ENCODE measurements at places on chromosomes 11 and 22. TPM values are rescaled to one million over a fixed set of nuclear protein-coding genes. Genes with fewer than 3 reads are reported as not detected.

Gene TRIM49D1
- not detected for total RNA-seq

Gene CDKN1C
- 0.15 TPM for total RNA-seq

Gene OTOG
- total RNA-seq, result not detected

Gene MISFA
- 1.6 TPM for total RNA-seq

Gene NXPE2
- not detected for total RNA-seq

Gene OR6T1
- total RNA-seq, result not detected

Gene PES1
- 85.2 TPM for total RNA-seq

Gene C11orf42
- total RNA-seq, result not detected

Gene PRRG4
- not detected for total RNA-seq

Gene APOA1
- not detected for total RNA-seq

Gene AAMDC
- 44.4 TPM for total RNA-seq

Gene OR10G8
- total RNA-seq, result not detected

Gene NAALADL1
- total RNA-seq, result not detected

Gene HBG1
- not detected for total RNA-seq

Gene OR5T2
- total RNA-seq, result not detected

Gene CHST1
- total RNA-seq, result not detected

Gene TEAD1
- 221 TPM for total RNA-seq

Gene SLC22A6
- total RNA-seq, result not detected

Gene OR52K2
- not detected for total RNA-seq

Gene MRGPRX3
- not detected for total RNA-seq

Gene ZP1
- not detected for total RNA-seq

Gene ALDH3B2
- not detected for total RNA-seq

Gene SSH3
- total RNA-seq, result 21.4 TPM

Gene MS4A14
- total RNA-seq, result not detected

Gene LGR4
- 19.7 TPM for total RNA-seq

Gene USH1C
- total RNA-seq, result not detected

Gene WT1
- total RNA-seq, result not detected

Gene MTMR2
- 43.6 TPM for total RNA-seq

Gene RAB1B
- 228 TPM for total RNA-seq

Gene OR8D1
- not detected for total RNA-seq

Gene CPT1A
- total RNA-seq, result 34.2 TPM

Gene PHLDA2
- total RNA-seq, result 131 TPM

Gene CDON
- total RNA-seq, result 1.6 TPM

Gene LSP1
- total RNA-seq, result 2.6 TPM

Gene C22orf42
- total RNA-seq, result not detected

Gene DCDC1
- not detected for total RNA-seq

Gene TRIM51
- not detected for total RNA-seq

Gene PKP3
- 2.9 TPM for total RNA-seq

Gene SPDYC
- total RNA-seq, result not detected

Gene BTG4
- total RNA-seq, result not detected

Gene MYBPC3
- total RNA-seq, result not detected

Gene ADM2
- total RNA-seq, result 3.3 TPM

Gene GP1BB
- total RNA-seq, result not detected

Gene OR5AN1
- not detected for total RNA-seq

Gene KRTAP5-8
- total RNA-seq, result not detected

Gene CSNK2A3
- 1.3 TPM for total RNA-seq

Gene FAM180B
- total RNA-seq, result not detected
